Posterior vena cava (tissue), 2 donors: ENCODE measurements at places on chromosomes 16 and 17. TPM values are rescaled to one million over a fixed set of nuclear protein-coding genes. Genes with fewer than 3 reads are reported as not detected.

Gene SLFN14
- total RNA-seq = not detected

Gene CIBAR2
- total RNA-seq = not detected

- DNase-seq = peak; percentile 63
Measured at GRCh38 chr16:88357317-88358022, 25.3 kb upstream of the ZNF469 start.

- DNase-seq = no peak
Measured at GRCh38 chr17:49760932-49761558, 2.9 kb downstream of the FAM117A start.
